Stimulated activated CD8-positive, alpha-beta memory T cell treated with anti-CD3 and anti-CD28 coated beads, Interleukin-4, amount 100 ng/mL, for 1 hour (primary cell): ENCODE measurements at places on chromosomes 1 and 21.

GRCh38 chr1:188769181-188769580, 1708.5 kb downstream of the BRINP3 start:
- no peak for DNase-seq

DNA sequence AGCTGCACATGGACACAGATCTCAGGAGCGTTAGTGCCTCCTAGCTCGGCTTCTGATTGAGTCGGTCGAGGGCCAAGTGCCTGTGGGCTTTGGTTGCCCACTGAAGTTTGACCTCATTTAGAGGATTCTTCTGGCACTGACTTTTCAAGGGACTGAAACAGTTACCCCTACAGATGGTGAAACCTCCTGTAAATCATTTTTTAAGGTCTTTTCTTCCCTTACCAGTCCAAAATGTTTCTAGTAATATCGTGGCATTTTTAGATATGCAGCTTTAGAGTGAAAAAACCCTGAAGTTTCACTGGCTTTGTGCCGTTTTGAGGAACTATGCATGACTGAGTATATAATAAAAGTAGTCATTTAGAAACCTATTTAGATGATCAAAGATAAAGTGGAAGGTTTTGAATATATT, 34.7 kb upstream of the L1TD1 start:
- DNase-seq: no peak

DNA sequence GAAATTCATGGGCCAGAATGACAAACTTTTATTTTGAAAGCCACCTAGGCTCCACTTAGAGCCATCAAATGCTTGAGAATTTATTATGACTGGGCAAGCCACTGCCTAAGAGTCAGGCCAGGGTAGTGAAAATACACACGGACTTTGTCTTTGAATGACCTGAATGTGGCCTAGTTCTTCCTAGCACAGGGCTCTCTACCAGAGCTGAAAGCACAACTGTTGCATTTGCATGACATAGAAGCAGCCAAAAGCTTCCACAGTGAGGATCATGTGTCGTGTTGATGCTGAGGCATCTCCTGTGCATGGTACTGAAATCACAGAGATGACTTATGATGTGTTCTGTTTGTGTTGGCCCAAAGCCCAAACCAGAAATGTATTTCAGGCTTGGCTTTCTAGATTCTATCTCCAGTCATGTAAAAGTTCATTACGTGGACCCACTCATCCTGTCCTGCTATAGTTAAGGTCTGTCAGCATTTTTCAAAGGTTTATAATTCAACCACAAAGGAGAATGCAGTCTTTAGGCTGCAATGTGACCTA, 164.0 kb upstream of the UBE2U start:
- DNase-seq: no peak

GRCh38 chr1:194931166-194931565, 1677.1 kb downstream of the KCNT2 start:
- DNase-seq: no peak

- DNase-seq: no peak
Measured at GRCh38 chr1:214316593-214316992, 35.6 kb downstream of the SMYD2 start.

DNA sequence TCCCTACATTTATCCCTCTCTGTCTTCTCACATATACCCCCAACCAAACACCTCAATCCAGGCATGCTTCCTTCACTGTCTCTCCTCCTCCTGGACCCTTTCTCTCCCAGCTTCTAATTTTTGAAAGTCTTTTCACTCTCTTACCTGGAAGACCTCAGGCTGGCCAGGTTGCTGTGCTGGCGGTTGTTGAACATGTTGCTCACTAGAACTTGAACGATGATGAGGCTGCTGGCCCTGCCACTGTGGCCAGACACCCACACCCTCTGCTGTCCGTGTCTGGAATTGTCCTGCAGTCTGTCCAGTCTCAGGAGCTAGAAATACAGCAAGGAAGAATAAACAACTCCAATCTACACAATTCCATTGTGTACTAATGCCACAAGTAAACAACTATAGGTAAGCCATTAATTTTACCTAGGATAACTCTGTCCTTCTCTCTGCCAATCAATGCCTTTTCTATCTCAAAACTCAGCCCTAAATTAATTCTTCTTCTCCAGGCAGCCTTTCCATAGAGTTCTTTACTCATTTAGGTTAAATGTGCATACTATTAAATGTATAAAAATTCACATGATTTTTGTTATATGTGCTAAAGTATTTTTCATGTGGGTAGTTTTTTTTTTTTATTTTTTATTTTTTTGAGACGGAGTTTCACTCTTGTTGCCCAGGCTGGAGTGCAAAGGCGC, 5.1 kb upstream of the CTSK start:
- DNase-seq: no peak

GRCh38 chr1:167052389-167052788, 37.8 kb downstream of the GPA33 start:
- no peak for DNase-seq

DNA sequence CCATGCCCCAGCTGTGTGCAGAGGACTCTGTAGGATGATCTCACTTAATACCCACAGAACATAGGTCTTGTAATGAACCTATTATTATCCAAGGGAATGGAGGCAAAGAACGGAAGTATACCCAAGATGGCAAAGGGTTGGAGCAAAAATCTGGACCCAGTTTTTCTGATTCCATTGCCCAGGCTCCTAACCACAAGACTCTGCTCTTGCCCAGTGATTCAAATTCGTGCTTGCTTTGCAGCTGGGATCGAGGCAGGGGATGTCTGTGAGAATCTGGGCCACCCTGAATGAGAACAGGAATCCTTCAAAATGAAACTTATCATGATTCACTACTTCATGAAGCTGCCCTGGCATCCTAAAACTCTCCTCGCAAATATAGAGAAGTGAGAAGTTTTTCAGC, 97.5 kb upstream of the KCNJ6 start:
- DNase-seq: no peak

GRCh38 chr1:203615061-203615581, 11.5 kb upstream of the ATP2B4 start:
- no peak for DNase-seq

GRCh38 chr1:157776971-157777391, at the start of gene FCRL2:
FCRL2 (minus strand) TSS chr1:157777132; CDS start chr1:157777073, 59 bp downstream.
- no peak for DNase-seq

GRCh38 chr1:7108251-7108650, 323.0 kb downstream of the CAMTA1 start:
- DNase-seq: no peak

GRCh38 chr1:59046134-59046533, 250.8 kb upstream of the FGGY start:
- DNase-seq: no peak

DNA sequence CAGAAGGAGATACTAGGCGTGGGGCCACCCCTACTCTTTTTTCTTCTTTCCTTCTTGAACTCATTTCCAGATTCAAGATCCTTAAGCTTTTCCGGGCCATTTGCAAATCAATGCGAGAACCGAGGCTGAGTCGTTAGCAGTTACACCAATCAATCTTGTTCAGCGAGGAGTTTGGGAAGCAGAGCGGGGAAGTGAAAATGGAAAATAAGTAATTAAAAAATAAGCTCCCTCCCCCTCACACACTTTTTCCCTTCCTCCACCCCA, 1.7 kb upstream of the NEGR1 start:
- no peak for DNase-seq
